ENCODE measurements at places on chromosomes 16 and 17. TPM values are rescaled to one million over a fixed set of nuclear protein-coding genes. Genes with fewer than 3 reads are reported as not detected.

- no peak for DNase-seq
These were observed 39.0 kb downstream of the ABCC1 start for GRCh38 chr16:15988268-15989013.

DNA sequence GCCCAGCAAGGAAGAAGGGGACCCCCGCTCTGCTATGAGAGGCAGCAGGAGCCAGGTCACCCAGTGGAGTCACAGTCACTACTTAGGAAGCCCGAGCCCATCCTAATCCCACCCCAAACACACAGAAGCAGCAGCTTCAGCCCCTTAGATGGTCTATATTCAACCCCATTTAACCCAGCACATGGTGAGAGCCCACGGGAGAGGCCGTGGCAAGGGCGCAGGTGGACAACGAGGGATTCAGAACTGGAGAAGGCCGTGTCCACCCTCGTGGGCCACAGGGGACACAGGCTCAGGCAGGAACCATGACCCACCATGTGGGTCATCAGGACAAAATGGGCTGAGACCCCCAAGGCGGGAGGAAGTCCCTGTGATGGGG lies 1.6 kb upstream of the TRPV3 start:
- DNase-seq = no peak

DNA sequence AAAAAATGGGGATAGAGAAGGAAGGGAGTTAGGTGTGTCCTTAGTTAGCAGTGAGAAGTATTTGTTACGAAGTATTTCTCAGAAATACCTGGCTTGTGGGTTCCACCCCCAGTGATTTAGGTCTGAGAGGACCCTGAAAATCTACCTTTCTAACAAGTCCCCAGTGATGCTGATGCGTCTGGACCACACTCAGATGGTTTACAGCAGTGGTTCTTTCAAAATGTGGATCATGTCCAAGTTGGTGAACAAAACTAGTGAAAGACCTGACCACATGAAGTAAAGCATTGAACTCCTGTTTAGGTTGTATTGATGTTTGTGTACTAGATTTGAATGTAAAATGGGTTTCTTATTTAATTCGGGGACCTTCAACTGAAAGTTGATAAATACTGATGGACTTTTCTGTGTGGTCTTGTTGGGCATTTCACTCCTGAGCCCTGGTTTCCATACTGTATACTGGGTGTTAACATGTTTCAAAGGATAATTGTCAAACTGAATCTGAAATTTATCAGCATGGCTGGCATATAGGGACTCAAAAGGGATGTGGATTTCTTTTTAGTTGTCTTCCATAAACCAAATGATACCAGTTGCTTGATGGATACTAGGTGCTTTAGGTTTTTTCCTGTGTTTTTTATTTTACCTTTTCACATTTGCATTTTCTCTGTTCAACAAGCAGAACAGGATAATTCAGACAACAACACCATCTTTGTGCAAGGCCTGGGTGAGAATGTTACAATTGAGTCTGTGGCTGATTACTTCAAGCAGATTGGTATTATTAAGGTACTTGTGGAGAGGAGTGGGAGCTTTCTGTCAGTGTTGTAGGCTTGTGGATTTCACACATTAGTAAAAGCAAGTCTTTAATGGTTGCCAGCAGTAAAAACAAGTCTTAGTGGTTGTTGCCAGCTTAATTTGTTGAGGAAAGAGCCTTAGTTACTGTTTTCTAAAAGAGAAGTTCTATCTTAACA lies 8.8 kb downstream of the FUS start:
- no peak for DNase-seq

DNA sequence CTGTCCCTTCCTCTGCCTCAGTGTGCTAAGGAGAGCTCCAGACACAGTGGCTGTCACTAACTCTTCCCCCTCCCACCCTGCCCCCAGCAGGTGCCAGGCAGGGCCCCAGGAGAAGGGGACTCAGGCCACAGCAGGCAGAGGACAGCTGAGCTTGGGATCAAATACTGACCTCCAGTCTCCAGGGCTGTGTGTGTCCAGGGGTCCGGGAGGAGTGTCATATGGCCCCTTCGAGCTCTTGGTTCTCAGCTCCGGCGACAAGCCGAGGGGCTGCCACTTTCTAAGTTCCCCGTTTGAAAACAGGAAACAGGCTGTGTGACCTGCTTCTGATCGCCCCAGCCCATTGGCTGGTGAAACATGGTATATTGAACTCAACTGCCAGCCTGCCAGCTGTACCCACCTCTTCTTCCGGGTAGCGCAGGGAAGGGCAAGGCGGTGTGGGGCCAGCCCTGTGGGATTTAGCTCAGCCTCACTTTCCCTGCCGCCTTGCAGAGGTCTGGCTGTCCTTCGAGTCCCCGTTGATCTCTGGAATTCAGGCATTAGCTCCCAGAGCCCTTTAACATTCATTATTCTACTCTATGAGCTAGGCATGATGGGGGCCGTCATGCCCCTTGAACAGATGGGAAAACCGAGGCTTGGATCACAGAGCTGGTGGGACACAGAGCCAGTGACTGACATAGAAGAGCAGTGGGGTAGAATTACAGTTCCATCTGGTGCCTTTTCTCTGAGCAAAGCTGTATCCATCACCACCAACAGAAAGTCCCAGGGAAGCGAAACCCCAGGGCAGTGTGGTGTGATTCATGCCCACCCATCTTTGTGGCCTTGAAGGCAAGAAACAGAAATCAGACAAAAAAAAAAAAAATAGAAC lies at the start of gene SNX20:
Gene SNX20, minus strand, starts transcription at position 292 of the 865 bp plus-strand sequence. CDS start 3,786 bp downstream, outside the sequence.
- DNase-seq = no peak

- DNase-seq = peak; percentile 52
These were observed 45.6 kb upstream of the LCMT1 start for GRCh38 chr16:25065899-25066298.

- no peak for DNase-seq
These were observed 1175.1 kb upstream of the GOT2 start for GRCh38 chr16:59909262-59909661.

- peak; percentile 5 for DNase-seq
These were observed 6.5 kb downstream of the ABHD15 start for GRCh38 chr17:29560316-29560715.

- DNase-seq = no peak
These were observed 16.2 kb upstream of the HNF1B start for GRCh38 chr17:37761059-37761458.

GRCh38 chr17:60601447-60602384 lies 1.7 kb downstream of the PPM1D start:
- DNase-seq = peak; percentile 44

- DNase-seq = no peak
These were observed 32.5 kb downstream of the SPHK1 start for GRCh38 chr17:76416899-76417298.

DNA sequence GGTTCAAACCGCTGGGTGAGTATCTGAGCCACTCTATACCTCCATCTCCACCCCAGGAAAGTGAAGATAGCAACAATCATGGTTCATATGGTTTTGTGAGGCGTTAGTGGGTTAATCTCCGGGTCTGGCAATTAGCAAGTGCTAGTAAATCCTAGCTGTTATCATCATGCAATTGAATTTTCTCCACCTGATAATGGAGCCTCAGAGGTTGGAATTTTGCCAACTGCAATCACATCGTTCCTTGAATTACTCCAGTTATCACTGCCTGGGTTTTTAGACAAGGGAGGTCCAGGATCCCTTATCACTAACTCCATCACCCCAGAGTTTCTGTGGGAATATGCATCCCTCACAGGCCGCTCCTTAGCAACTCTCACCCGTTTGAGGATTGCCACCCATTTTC lies 311.5 kb downstream of the RBFOX1 start:
- no peak for DNase-seq

- no peak for DNase-seq
These were observed 230.1 kb downstream of the SLC39A11 start for GRCh38 chr17:72862276-72862999.

ACLY gene
- total RNA-seq = 316 TPM

KIF18B gene
- total RNA-seq = 62.2 TPM

GLP2R gene
- total RNA-seq = not detected

FADS6 gene
- total RNA-seq = 1.1 TPM

C16orf74 gene
- 6.3 TPM for total RNA-seq

SLC5A10 gene
- total RNA-seq = not detected

Measured in WTC11 (cell line).